ENCODE measurements at places on chromosomes 11 and 22.

DNA sequence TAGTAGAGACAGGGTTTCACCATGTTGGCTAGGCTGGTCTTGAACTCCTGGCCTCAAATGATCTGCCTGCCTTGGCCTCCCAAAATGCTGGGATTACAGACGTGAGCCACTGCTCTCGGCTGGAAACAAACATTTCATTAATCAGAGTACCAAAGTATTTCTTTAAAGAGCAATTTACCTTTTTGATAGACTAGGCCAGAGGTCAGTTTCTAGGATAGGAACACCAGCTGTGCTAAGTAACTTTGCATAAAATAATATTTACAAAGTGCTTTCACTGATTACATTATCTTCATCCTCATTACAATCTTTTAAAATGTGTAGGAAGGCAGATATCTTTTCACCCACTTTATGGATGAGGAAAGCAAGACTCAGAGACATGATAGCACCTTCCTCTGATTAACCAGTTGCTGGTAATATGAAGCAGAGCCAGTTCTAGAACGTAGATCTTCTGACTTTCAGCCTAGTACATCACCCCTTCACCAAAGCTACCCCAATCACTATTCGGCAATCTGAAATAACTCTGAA, 355.2 kb downstream of the SOX6 start:
- DNase-seq, result no peak

GRCh38 chr22:35150183-35151107, 84.5 kb downstream of the ISX start:
- DNase-seq, result peak; percentile 41

- no peak for DNase-seq
These were observed 89.7 kb upstream of the SHANK2 start for GRCh38 chr11:71342116-71342515.

GRCh38 chr11:129251067-129251466, 58.9 kb upstream of the ARHGAP32 start:
- no peak for DNase-seq

DNA sequence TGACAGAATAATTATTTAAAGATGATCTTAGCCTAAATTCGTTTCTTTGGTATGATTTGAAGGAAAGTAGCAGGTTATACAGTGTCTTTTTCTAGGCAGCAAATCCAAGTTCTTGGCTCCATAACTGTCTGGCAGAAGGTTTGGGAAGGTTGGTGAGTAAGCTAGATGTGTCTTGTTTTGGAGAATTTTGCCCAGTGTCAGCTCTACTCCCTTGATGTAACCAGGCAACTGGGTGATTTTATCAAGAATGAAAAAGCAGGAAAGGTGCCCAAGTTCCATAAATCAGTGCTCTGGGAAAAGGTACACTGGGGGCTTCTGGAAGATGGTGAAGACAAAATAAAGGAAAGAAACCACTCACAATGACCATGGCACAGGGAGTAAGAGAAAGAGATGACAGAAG, 71.5 kb upstream of the USP47 start:
- no peak for DNase-seq

DNA sequence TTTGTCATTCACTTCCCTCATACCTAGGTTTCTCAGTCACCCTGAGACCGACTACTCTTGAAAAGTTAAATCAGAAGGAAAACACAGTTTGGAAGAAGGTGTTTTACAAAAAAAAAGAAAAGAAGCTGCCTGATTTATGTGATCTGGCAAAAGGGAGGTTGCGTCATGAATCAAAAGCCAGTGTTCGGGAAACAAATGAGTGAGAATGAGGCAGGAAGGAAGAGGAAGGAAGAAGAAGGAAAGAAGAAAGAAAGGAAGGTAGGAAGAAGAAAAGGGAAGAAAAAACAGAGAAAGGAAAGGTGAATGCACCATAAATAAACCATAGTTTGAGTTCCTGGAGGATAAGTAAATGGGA, 314.6 kb downstream of the BLID start:
- no peak for DNase-seq

GRCh38 chr22:49925525-49926128, 7.2 kb downstream of the CRELD2 start:
- no peak for DNase-seq

- DNase-seq, result no peak
These were observed 25.4 kb upstream of the GSTP1 start for GRCh38 chr11:67558084-67558772.

GRCh38 chr11:394034-394857, at the start of gene PKP3:
Gene PKP3 (plus strand): TSS chr11:394209. CDS start chr11:394293, 84 bp downstream.
- DNase-seq, result no peak

DNA sequence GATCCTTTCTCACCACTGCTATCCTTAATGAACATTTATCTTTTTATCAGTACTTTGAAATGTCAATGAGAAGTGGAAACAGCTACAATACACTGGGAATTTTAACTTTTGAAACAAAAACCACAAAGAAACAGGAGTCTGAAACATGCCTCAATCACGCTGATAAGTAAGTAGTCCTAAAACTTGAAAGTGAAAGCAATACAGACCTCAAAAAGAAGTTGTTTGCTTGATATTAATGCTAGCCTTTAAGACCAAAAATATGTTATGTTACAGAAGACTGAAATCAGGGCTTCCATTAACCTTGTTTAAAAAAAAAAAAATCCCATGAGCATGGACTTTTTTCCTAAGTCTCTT, 21.3 kb downstream of the PHF21A start:
- no peak for DNase-seq

- no peak for DNase-seq
These were observed 123.9 kb downstream of the MRTFA start for GRCh38 chr22:40512426-40513136.

GRCh38 chr11:113075586-113076095, 114.4 kb downstream of the NCAM1 start:
- DNase-seq, result no peak

DNA sequence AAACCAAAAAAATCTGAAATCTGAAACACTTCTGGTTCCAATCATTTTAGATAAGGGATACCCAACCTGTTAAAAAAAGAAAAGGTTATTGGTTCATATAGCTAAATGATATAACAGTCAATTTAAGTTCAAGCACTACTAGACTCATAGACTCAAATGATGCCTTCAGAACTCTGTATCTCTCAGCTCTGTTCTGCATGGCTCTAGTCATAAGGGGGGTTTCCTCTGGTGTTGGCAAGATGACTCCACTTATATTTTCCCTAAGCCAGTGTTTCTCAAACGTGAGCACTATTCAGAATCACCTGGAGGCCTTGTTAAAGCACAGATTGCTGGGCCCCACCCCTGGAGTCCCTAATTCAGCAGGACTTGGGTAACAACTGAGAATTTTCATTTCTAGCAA, 11.5 kb upstream of the RRAS2 start:
- DNase-seq, result no peak

GRCh38 chr11:123235656-123236261, 40.7 kb upstream of the CLMP start:
- DNase-seq, result no peak

DNA sequence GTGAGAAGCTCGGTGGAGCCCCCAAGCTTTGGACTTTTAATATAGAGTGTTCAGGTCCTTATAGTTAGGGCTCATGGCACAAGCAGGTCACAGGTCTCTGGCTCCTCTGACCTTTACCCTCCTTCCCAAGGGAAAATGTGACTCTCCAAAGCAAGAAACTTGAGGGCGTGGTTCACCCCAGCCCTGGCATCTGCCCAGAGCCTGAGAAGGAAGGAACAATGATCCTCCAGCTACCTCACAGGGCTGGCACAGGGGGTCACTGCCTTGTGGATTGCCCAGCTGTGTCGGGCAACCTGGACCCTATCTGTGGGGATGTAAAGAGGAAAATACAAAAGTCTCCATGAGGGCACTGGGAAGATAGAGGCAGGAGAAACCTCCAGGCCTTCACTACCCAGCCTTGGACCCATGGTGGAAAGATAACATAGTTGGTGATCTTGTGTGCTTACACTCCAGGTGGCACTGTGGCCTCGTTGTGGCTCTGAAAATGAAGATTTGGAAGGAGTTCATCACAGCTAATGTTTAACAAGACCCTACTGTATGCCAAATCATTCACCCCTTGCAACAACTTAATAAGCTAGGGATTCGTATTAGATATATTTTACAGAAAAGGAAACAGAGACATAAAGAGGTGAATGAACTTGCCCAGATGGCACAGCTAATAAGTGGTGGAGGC, 3.8 kb upstream of the ZNF195 start:
- DNase-seq, result no peak

- no peak for DNase-seq
These were observed 29.0 kb downstream of the SPATA19 start for GRCh38 chr11:133816146-133816870.

- no peak for DNase-seq
These were observed 63.8 kb downstream of the ST14 start for GRCh38 chr11:130223291-130223971.

DNA sequence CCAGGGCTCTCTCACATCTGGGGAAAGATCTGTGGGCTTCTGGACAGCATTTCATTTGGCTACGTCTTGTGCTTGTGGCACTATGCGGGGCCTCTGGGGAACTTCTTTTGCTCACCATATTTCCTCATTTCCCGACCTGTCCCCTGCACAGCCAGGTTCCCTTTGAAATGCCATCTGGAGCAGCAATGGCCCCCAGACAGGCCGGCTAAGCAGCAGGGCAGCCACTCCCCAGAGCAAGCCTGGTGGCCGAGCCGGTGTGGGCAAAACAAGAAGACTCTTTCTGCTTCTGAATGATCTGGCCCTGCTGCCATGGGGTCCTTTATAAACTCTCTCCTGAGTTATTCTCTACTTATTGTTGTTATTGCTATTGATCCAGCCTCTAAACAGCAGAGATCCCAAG, 190.7 kb upstream of the NECTIN1 start:
- DNase-seq, result no peak

GRCh38 chr11:89529626-89530380, 38.6 kb upstream of the NOX4 start:
- no peak for DNase-seq

GRCh38 chr22:38412435-38413084, 42.4 kb downstream of the KCNJ4 start:
- peak; percentile 19 for DNase-seq

DNA sequence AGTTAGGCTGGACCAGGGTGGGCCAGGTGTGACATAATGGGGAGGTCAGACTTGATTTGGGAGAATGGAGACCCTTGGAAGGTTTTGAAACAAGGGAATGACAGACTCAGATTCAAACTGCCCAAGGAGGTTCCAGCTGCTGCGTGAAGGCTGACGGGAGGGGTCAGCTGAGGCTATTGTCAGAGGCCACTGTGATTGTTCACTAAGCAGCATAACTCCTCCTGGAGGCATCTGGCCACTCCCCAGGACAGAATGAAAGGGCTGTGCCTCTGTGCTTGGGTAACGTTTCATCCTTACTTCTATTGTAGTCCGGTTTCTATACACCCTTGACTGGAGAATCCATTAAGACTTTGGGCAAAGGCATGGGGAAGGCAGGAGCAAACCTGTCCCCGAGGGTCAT, 126.6 kb downstream of the DSCAML1 start:
- DNase-seq, result no peak

DNA sequence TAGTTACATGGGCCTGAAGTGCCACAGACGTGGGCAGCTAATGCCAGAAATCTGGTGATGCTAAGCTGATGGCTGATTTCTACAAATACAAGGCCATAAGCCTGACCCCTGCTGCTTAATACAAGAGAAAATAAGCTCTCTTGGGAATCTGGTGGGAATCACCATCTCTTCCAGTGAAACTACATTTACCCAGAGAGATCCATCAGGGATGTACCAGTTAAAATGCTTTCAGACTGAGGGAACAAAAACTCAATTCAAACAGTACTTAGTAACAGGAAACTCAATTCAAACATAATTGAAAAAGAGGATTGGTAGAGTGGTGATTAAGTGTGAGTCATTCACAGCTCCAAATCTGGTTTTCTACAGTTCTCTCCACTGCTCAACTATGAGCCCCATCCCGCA, 1.7 kb upstream of the CAVIN3 start:
- no peak for DNase-seq

GRCh38 chr11:129237880-129238638, 45.9 kb upstream of the ARHGAP32 start:
- no peak for DNase-seq

- DNase-seq, result no peak
These were observed 7.0 kb downstream of the SYTL2 start for GRCh38 chr11:85803920-85804319.

DNA sequence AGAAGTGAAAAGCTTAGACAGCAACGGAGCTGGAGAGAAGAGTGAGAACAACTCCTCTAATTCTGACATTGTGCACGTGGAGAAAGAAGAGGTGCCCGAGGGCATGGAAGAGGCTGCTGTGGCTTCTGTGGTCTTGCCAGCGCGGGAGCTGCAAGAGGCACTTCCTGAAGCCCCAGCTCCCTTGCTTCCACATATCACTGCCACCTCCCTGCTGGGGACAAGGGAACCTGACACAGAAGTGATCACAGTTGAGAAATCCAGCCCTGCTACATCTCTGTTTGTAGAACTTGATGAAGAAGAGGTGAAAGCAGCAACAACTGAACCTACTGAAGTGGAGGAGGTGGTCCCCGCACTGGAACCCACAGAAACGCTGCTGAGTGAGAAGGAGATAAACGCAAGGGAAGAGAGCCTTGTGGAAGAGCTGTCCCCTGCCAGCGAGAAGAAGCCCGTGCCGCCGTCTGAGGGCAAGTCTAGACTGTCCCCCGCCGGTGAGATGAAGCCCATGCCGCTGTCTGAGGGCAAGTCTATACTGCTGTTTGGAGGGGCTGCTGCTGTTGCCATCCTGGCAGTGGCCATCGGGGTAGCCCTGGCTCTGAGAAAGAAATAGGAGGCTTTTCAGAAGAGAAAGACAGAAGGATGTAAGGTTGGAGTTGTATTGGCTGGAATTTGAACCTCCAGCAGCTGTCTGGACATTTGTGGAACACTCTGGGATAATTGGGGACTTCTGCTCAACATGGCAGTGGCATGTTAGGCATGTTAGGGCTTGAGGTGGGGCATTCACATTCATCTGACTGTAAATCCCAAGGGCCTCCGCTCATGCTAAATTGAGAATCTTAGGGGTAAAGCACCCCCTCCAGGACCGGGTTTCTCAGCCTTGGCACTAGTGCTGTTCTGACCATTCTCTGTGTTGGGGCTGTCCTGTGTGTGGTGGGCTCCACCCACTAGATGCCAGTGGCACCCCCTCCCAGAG, 47.1 kb downstream of the BID start:
- no peak for DNase-seq

DNA sequence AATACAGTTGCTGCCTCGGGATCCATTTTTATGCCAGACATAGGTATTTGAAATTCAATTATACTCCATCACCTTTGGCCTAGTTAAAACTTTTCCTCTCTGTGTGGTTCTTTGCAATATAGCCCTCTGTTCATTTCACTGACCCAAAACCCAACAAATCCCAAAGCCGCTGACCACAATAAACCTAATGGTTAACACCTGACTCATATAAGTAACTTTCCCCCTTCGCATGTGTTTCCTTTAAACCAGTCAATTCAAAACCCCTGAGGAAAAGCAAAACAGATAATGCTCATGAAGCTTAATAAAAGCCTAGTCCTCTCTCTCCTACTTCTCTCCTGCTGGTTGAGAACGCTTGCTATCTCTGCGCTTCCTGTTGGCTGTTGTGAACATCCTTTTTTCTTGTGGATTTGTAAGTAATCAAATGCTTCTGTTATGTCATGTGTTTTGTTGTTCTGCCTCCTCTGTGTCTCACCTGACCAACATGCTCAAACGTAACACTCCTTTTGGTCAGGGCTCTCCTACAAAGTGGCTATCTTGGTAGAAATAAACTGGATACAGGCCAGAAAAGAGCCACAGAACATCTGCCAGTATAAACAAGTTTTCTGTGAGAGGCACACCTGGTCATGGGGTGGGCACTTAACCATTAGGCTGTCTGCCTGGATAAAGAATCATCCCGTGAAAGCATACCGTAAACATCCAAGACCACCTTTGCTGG, 652.6 kb downstream of the METTL15 start:
- DNase-seq, result no peak

GRCh38 chr11:133803026-133803425, 42.3 kb downstream of the SPATA19 start:
- no peak for DNase-seq
